Thoracic aorta (tissue), 2 donors: ENCODE measurements at places on chromosomes 3 and 15. TPM values are rescaled to one million over a fixed set of nuclear protein-coding genes. Genes with fewer than 3 reads are reported as not detected.

GRCh38 chr3:10389995-10390394, 69.1 kb upstream of the SEC13 start:
- DNase-seq = no peak

DNA sequence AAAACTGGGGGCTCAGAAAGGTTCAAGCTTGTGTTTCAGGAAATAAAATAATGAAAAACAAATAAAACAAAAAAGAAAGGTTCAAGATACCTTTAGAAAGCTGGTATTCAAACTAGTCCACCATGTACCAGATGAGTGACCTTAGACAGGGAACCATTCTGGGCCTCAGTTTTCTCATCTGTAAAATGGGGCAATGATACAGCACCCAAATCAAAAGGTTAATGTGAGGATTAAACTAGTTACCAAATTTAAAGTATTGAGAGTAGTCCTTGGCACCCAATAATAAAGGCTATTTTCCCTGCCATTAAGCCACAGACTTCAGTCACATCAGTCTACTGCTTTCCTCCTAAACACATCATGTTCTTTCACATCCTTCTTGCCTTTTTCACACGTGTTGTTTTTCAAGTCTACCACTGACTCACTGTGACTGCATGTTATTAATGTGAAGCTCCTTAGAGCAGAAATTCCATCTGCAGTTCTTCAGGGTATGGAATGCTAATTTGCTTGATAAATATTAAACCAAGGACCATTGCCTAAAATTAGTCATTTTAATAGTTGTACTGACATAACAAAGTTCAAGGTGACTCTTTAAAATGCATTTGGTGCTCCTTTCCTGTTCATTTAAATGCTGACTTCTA, 19.9 kb downstream of the TAMM41 start:
- no peak for DNase-seq

GRCh38 chr3:130851277-130851676, 42.6 kb upstream of the ATP2C1 start:
- DNase-seq = no peak

DNA sequence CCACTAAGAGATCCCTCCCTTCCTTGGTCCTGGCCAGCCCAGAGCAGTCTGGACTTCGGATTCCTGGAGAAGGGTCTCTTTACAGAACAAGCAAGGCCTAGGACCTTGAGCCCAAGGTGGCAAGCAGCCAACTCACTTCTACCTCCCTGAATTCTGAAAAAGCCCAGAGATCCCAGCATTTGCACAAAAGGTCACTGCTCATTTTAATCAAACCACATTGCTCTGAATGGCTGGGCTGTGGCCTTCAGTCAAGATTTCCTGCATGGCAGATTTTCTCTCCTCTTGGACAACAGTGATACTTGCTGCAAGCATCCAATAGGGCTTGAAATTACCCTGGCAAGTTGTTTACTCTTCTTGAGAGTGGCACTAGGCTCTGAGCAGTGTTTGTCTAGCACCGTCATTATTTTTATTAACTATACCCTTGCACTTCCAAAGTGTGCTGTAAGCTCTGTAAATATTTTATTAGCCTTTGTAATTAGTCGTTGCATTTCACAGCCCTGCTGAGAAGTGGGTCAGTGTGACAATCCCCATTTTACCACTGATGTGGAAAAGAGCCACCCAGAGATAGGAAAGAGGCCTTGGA, 274.7 kb upstream of the CTNNB1 start:
- DNase-seq = no peak

DNA sequence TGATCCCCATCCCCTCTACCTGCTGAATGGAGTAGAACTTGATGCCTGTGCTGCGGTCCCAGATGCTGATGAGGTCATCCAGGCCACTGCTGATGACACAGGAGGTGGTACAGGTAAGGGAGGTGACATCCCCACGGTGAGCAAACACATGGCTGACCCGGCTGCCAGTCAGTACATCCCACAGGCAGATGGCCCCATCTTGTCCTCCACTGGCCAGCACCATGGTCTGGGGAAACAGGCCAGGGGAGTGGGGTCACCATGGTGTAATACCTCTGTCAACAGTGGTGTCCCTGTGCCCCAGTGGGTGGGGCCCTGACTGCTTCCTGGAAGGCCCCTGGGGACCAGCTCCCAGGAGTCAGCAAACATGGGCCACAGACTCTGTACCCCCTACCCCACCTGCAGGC, 33.3 kb downstream of the PTPN23 start:
- DNase-seq = no peak

LRTM1 gene
- total RNA-seq = not detected

- no peak for DNase-seq
These were observed 98.6 kb downstream of the FBLN2 start for GRCh38 chr3:13647298-13648059.

DNA sequence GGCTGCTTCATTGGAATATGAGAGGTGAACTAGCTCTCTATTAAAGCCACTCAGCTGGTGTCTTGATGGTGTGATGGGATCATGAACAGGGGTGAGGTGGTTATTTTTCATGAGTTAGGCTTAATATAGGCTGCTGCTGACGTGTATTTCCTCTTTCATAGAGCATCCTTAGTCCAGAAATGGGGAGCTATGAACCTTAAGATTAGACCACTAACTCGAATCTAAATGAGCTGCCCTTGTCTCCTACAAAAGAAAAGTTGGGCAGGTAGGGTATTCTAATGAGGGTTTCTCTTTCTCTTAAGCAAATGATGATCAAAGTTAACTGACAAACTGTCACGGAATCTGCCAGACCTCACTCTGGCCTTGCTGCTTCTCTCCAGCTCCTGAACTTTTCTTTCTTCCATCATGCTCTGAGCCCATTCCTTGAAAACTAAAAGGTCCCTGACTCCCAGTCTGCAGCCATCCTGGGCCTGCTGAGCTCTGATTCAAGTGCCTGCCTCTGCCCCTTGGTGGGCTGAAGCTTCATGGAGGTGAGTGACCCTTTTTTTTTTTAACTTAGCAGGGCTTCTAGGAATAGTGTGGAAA, at the start of gene TRIM69:
Gene TRIM69, plus strand, starts transcription at position 348 of the 585 bp plus-strand sequence. Its CDS starts 177 bp downstream, at position 525.
- DNase-seq = no peak

SKIC8 gene
- 41.6 TPM for total RNA-seq

- DNase-seq = no peak
These were observed 22.2 kb downstream of the TMEM212 start for GRCh38 chr3:171865191-171865865.

GRCh38 chr15:25062551-25063430, 108.0 kb downstream of the SNRPN start:
- no peak for DNase-seq

- no peak for DNase-seq
These were observed 109.9 kb downstream of the FMN1 start for GRCh38 chr15:33084661-33085060.

DNA sequence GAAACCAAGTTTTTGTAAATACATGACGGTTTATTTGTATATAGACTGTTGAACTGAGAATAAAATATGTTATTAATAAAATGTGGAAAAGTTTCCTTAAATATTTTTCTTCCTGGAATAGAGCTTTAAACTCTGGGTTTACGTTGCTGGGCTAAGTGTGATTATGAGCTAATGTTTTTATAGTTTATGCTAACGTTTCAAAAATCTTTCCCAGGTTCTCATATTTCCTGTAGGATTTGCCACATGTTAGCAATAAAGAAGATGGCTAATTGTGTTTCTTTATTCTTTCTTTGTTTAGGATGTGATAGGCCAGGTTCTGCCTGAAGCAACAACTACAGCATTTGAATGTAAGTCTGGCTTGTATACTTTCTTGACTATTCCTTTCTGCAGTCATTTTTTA, 7.2 kb downstream of the MAP2K5 start:
- no peak for DNase-seq

SCN11A gene
- 0.07 TPM for total RNA-seq

GOLGA8S gene
- total RNA-seq = 0.42 TPM

AMIGO3 gene
- total RNA-seq = 5.8 TPM

DNA sequence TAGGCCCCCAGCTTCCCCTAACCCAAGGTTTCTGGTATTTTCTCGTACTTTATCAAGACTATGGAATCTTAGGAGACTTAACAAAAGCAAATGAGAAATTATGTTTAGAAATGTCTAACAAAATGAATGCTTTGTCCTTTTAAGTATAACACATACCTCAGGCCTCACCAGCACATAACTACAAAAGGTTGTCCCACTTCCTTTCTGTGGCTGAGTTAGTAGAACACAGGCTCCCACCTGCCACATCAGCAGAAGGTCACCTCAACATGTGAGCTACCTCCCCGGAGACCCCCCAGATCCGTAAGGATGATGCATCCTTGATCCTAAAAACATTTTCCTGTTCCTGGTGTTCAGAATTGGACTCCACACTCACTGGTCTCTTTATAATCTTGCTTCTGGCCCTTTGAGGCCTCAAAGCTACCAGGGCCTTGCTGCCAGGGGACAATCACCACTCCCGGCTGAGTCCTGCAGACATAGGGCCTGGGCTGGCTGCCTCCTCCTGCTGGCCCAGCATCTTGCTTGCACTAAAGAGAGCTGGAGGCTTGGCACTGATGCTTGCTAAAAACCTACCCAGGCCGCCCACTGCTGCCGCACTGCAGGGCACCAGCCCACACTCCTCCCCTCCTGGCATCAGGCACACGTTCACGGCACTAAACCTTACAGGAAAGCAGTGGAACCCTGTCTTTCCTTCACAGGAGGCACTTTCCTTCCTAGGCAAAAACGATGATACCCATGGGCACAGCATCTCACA, 2.9 kb downstream of the CCRL2 start:
- DNase-seq = no peak

- no peak for DNase-seq
These were observed 155.6 kb upstream of the KCNH8 start for GRCh38 chr3:18992709-18993108.

DNA sequence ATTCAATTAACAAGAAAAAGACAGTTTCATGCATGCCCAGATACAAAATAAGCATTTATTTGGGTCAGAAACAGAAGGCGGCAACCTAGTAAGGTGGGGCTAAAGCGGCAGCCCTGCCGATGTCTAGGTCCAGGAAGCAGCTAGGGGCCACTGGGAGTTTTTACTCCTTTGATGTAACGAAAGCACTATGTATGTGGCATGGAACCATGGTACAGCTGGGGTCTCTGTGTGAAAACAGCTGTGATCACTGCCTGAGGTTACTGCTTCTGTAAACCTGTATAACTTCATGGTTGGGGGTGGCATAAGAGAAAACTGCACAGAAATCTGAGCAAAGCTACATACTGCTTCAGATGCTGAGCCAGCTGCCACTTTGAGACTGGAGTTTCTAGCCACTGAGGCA, 119.5 kb downstream of the ZNF280D start:
- no peak for DNase-seq

DNA sequence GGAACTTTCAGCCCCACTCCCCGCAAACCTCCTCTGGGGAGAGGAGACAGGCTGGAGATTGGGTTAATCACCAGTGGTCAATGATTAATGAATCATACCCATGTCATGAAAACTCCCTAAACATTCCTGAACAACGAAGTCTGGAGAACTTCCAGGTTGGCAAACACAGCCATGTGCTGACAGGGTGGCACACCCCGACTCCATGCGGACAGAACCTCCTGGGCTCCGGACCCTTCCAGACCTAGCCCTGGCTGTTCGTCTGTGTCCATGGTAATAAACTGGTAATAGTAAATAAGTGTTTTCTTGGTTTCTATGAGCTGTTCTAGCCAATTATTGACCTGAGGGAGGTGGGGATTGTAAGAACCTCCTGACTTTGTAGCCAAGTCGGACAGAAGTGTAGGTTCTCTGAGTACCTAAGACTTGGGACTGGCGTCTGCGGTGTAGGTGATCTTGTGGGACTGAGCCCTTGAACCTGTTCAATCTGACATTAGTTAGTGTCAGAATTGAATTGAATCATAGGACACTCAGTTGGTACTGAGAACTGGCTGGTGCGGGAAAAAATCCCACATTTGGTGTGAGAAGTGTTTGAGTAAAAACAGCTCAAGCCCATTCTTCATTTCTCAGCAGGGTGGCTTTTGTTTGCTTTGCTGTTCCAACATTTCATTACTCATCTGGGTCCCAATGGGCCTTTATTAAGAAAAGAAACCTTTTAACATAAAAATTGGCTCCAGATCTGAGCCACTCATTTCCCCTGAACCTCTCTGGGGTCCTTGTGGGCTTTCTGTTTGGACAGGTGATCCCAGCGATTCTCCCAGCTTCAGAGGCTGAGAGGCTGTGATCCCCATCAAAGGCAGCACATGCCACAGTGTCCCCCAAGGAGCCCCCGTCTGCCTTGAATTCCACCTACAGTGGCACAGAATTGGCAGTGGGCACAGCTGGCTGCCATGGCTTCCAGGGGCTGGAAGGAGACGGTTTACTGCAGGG, 151.0 kb downstream of the TJP1 start:
- DNase-seq = no peak

- DNase-seq = no peak
These were observed 1.6 kb downstream of the C2CD4B start for GRCh38 chr15:62163397-62164013.

GRCh38 chr3:128260275-128260674, 107.0 kb downstream of the EEFSEC start:
- no peak for DNase-seq

GRCh38 chr3:191383124-191383523, 52.8 kb upstream of the UTS2B start:
- DNase-seq = no peak

DNA sequence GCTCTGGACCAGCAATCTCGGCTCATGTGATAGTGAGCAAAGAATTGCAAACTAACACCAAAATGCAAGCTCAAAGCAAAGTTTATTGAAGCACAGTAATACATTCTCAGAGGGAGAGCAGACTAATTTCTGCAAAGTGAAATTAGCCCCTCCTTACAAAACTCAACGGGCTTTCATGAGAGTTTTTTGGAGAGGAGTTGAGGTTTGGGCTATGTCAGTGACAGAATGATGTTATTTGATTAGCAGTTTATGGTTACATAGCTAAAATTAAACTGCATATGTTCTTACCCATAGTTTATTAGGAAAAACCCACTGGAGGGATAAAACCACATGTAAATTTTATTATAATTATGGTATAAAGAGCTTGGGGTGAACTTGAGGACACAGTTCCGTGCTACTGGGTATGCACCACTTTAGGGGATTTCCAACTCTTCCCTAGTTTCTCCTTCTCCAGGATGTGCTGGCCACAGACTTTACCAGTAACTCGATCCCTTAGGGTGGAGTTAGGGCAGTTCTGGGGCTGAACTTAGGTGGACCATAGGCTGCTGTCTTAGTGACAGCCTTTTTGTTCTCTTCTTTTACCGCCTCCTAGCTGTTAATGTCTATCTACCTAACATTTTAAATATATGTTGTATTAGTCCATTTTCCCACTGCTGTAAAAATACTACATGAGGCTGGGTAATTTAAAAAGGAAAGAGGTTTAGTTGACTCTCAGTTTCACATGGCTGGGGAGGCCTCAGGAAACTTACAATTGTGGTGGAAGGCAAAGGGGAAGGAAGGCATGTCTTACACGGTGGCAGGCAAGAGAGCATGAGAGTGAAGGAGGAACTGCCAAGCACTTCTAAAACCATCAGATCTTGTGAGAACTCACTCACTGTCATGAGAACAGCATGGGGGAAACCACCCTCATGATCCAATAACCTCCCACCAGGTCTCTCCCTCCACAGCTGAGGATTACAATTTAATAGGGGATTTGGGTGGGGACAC, 8.9 kb upstream of the AADACL2 start:
- DNase-seq = no peak

RARRES1 gene
- 63.8 TPM for total RNA-seq

DNA sequence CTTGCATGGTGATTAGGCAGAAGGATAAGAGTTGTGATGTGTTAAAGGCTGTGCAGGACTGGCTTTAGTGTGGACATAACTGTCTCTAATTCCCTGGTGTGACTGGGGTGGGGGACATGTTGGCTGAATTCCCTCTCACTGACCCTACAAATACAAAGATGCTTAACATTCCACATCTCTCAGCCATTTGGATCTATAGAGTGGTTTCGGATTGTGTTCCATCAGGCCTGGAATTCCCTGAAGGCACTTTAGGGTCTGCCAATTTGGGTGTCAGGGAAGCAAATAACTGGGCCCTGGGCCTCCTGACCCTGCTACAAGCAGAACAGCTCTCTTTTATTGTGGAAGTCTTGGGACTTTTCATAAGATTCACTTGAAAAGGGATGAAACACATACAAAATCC, 56.2 kb downstream of the ARHGEF26 start:
- DNase-seq = no peak
